NCI-H526 (cell line): ENCODE measurements at places on chromosomes 7 and 10.

DNA sequence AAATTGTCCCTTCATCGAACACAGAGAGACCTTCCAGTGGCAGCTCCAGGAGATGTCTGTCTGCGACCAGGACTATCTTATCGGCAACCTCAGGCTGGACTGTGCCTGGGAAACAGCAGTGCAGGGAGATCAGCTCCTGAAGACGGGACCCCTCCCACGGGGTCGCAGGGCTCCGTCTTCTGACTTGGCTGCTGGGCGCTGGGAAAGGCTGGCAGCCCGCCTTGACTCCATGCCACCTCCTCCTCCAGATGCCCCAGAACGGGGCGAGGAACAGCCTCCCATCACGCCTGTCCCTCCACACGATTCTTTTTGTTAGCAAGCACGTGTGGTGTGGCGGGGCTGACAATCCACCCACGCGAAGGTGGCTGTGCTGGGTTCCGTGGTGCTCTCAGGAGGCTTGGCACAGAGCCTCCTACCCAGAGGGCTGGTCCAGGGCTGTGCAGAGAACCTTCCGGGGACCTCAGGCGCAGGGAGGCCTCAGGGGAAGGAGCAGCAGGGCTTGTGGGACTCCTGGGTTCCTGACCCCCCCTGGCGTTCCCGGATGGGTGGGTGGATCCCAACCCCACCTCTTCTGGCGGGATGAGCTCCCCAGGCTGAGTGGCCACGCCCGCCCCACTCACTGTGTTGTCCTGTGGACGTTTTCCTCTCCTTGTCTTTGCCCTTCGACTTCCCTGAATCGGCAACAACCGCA lies 47.6 kb upstream of the NKX6-2 start:
- DNase-seq = no peak

- DNase-seq = no peak
Observed at GRCh38 chr7:154844955-154845354, 158.0 kb downstream of the PAXIP1 start.

- DNase-seq = no peak
Observed at GRCh38 chr10:104819731-104820130, 178.6 kb downstream of the SORCS3 start.

DNA sequence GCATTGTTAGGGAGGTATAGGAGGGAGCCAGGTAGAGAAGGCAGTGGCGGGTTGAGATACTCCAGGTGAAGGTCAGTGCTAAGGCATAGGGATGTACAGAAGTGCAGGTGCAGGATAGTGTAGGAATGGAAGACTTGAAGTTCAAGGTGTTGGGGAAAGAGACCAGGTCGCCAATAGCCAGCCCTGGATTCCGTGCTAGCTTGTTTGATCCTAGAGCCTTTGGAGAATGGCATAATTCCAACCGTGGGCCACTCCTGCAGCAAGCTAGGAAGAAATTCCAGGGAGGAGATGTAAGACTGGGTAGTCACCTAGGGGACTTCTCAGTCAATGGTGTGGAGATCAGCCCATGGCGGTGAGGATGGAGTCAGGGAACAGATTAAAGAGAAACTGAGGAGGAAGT lies 272.7 kb downstream of the RPS24 start:
- no peak for DNase-seq

GRCh38 chr7:5396999-5397663 lies 26.5 kb downstream of the TNRC18 start:
- DNase-seq = peak; percentile 80

- no peak for DNase-seq
Observed at GRCh38 chr7:129989466-129989865, 36.7 kb upstream of the UBE2H start.

DNA sequence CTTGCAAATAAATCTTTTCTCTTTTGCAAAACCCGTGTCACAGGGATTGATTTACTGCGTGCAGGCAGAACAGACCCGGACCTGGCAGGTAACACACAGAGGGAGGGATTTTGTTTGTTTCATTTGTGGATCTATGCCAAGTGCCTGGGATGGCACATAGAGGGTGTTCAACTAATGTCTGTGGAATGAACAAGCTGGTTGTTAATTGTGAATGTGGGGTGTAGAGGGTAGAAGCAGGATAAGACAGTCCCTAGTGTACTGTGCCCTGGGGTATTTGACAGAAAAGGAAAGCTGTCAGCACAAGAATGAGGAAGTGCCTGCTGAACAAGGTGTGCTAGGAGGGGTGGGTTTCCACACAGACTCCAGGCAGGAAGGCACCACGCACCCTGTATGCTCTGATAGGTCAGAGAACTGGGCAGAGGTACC lies 331.8 kb downstream of the CALN1 start:
- DNase-seq = no peak

GRCh38 chr7:71389976-71390375 lies 258.0 kb downstream of the GALNT17 start:
- DNase-seq = no peak

DNA sequence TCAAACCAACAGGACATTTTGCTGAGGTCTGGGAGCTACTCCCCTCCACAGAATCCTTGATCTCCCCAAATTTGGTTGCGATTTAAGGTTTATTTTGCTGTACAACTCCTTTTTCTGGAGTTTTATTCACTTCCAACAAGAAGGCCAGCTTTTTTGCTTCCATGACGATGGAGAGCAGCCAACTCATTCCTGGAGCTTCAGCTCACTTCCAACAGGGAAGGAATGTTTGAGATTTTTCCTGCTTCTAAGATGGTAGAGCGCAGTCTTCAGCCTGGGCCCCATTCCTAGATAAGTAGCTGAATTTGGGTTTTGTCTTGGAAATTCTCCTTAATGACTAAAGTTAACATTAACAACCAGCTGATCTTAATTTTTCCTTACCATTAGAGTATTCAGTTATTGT lies 30.9 kb upstream of the CREB3L2 start:
- no peak for DNase-seq

- DNase-seq = no peak
Observed at GRCh38 chr10:44386546-44387052, 1.7 kb upstream of the CXCL12 start.
